ENCODE measurements at places on chromosomes 2 and 18. TPM values are rescaled to one million over a fixed set of nuclear protein-coding genes. Genes with fewer than 3 reads are reported as not detected.

- no peak for DNase-seq
Observed at GRCh38 chr18:25795213-25795612, 295.2 kb downstream of the SS18 start.

CGREF1 gene
- polyA plus RNA-seq = 4.5 TPM

DNA sequence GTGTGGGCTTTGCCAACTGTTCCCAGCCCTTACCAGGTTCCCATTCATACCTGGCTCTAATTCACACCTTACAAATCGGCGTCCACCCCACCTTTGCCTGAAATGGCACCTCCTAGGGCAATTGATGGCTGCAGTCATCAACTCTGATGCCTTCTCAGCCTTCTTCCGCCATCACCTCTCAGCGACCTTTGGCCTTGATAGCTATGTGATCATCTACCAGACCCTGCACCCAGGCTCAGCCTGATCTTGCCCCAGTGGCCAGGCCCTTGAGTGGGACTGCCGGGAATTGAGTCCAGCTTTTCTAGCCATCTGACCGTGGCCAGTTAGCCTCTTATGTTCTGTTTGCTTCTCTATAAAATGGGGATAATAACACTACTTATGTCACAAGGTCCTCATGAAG is 32.5 kb downstream of the PSD4 start:
- DNase-seq = no peak

- no peak for DNase-seq
Observed at GRCh38 chr2:150626934-150627411, 139.5 kb upstream of the RND3 start.
